Stimulated activated CD8-positive, alpha-beta memory T cell treated with anti-CD3 and anti-CD28 coated beads, Interleukin-7, amount 100 ng/mL, for 24 hours (primary cell): ENCODE measurements at places on chromosomes 3 and 15.

DNA sequence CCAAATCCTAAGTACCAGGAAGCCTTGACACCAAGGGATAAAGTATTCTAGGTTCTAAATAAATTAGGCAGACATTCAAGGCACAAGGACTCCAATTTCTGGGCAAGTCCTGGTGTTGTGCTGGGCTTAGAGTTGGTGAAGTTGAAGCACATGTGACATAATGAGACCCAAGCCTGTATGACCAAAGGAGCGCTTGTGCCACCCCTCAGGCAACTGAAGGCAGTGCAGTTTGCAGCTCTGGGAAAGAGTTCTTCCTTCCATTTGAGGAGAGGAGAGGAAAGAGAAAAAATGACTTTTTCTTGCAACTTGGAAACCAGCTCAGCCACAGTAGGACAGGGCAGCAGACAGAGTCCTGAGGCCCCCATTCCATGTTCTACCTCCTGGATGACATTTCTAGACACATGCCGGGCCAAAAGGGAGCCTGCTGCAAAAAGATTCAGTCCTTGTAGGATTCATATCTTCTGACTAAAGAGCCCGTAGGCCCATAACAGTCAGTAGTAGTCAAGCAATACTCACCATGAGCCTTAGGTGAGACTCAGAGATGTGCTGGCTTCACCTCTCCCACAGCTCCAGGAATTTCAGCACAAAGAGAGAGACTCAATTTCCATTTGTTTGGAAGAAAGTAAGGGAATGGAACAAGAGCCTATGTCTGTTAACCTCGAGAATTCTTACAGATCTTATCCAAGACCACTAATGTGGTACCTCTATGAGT lies 588.8 kb upstream of the BCHE start:
- no peak for DNase-seq

DNA sequence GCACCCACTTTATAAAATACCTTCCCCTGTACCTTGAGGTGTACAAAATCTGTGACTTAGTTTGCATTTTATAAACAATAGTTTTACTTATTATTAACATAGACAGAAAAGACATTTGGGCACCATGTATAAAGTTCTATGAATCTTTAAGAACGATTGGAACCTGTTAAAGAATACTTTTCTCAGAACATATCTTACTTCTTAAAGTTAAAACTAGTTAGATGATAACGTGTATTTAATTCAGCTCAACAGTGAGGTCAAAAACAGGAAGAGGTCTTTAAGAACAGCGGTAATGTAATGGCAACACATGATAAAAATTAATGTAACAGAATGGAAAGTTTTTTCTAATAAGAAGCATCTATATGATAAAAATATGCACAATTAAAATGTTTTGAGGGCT lies 25.0 kb downstream of the CPOX start:
- DNase-seq: no peak

- no peak for DNase-seq
Measured at GRCh38 chr15:57625703-57626448, 34.2 kb downstream of the MYZAP start.

DNA sequence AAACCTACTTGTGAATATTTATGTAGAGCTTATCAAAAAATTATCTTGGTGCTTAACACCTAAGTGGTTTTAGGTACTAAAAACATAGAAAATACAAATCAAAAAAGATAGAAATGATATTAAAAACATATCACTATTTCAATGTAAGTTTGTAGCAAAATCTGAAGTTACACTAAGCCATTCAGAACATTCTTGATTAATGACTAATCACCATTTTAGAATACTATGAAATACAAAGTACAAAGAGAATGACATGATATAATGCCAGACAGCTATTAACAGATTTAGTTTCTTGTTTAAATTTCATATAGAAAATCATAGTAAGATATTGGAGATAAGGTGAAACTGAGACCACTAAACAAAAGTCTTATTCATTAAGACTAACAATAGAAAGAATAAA lies 169.7 kb upstream of the AGTR1 start:
- DNase-seq: no peak

- DNase-seq: no peak
Measured at GRCh38 chr15:33788906-33789540, 179.3 kb upstream of the CHRM5 start.
